Central memory CD8-positive, alpha-beta T cell (primary cell): ENCODE measurements at places on chromosomes 12 and 14.

DNA sequence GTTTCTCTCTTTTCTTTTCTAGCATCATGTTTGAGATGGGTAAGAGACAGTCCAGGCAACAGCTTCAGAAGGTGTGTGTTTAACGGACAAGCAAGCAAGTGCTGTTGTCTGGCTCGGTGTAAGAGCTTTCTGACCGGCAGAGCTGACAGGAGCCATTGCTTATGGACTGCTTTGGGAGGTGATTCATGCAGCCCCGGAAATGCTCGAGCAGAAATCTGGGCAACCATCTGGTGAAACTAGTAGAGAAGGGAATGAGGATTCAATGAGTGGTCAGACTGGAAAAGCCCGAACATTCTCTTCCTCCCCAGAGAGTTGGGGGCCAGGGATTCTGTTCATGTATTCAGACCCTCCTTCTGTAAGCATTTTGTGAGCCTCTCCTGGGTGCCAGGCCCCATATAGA, 24.4 kb downstream of the TUNAR start:
- no peak overlapping the region for H3K27ac ChIP-seq
- H3K36me3 ChIP-seq = peaks cover 3% of the 10 kb centered on the region
- peaks cover 65% of the 10 kb centered on the region for H3K27me3 ChIP-seq

DNA sequence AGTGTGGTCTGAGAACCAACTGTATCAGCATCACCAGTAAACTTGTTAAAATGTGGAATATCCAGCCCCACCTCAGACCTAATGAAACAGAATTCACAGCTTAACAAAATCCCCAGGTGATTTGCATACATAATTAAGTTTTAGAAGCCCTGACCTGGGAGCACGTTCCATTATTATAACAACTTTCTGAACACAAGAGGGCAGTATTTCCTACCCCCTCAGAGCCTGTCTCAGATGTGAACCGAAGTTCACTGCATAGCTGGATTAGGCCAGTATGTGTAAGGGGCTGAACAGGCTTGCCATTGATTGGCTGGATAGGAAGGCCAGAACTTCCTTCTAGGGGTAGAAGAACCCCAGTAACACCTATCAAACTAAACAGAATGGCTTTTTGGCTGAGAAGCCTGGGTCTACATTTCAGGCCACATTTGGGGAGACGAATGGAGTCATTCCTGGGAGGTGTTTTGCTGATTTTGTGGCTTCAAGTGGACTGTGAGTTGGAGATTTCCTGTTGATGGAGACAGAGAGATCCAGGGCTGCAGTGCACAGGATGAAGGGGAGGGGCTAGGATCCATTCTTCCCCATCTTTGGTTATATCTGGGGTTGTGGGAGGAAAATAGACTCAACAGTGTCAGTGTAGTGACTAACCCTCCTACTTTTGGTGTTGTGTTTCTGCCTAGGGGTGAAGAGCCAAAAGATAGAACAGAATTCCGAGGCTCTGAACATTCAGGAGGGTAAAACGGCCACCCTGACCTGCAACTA, 94.7 kb upstream of the OR4E1 start:
- H3K4me3 ChIP-seq = no peak overlapping the region
- H3K4me1 ChIP-seq = no peaks in the 10 kb centered on the region
- no peak overlapping the region for H3K27ac ChIP-seq
- no peak for DNase-seq
- peaks cover 1% of the 10 kb centered on the region for H3K36me3 ChIP-seq

DNA sequence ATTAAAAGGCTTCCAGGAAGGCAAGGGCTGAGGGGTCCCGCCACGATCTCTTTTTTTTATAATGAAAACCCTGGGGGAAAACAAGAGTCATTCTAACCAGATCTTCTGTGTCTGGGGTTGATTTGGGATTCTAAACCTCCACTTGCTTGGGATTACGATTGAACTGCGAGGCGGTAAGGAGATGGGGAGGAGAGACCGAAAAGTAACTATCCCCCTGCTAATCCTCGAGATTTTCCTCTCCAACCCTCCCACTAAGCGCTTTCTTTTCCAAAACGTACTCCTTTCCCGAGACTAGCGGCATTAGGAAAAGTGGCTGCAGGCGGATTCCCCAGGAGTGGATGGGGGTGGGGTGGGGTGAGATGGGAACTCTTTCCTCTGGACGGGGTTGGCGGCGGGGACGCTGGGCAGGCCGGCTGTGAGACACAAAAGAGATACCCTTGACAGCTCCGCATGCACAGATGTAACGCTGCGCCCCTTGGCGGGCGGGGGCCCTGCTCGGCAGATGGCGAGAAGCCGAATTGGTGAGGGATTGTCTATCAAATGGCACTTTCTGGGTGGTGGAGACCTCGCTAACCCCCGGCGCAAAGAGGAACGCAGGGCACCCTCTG, 830 bp upstream of the SRRM4 start:
- H3K27me3 ChIP-seq = peaks cover 44% of the 10 kb centered on the region
- no peak overlapping the region for H3K27ac ChIP-seq
- DNase-seq = no peak
- no peak overlapping the region for H3K4me3 ChIP-seq
- H3K36me3 ChIP-seq = no peaks in the 10 kb centered on the region
- H3K4me1 ChIP-seq = no peaks in the 10 kb centered on the region

DNA sequence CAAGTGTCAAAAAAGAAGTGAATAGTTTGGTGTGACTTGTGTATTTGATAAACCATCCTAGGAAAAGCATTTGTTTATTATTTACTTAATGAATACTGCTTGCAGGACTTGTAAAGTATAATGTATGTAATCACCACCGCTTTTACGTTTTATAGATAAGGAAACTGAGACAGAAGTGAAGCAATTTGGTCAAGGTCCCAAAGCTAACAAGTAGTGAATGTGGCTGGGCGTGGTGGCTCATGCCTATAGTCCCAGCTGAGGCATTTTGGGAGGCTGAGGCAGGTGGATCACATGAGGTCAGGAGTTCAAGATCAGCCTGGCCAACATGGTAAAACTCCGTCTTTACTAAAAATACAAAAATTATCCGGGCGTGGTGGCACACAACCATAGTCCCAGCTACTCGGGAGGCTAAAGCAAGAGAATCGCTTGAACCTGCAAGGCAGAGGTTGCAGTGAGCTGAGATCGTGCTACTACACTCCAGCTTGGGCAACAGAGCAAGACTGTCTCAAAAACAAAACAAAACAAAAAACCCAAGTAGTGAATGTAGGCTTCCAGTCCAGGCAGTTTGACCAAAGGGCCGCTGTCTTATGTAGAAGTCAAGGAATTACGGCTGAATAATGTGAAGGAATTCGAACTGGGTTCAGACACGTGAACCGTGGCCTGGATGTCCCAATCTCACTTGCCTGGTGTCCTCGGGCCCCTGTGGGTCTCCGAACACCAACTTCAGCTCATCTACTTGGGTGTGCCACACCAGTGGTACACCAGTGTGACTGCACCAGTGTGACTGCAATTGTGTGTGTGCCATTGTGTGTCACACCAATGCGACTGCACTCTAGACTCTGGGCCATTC, 88.3 kb upstream of the MED13L start:
- peaks cover 3% of the 10 kb centered on the region for H3K4me1 ChIP-seq
- no peak for DNase-seq
- H3K27ac ChIP-seq = no peak overlapping the region
- no peak overlapping the region for H3K4me3 ChIP-seq
- no peaks in the 10 kb centered on the region for H3K36me3 ChIP-seq
- peaks cover 6% of the 10 kb centered on the region for H3K27me3 ChIP-seq

DNA sequence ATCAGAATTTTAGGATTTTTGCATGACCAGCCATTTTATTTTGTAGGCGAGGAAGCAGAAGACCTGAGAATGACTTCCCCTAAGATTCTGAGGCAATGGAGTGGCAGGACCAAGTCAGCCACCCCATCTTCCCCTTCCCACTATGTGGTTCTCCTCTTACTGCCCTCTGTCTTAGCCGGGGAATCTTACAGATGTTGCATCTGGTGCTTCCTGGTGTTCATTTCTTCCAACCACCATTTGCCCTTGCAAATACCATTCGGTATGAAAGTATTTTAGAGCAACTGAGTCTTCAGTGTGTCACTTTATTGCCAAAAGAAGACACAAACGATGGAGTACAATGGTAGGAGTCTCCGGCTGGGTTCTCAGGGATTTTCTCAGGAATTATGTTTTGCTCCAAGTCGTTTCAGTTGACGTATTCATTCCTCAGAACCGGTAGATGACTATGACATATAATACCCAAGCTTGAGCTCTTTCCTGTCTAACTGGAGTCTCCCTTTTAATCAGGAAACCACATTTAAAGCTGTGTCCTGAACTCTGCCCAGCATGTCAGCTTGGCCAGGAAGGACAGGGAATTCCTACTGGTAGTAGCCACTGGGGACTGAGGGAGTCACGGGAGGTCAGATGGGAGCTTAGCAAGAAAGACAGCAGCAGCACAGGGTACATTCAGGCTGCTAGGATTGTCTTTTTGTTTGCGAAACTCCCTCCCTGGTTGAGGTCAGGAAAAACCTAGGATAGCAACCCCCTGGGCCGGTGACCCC, 87.0 kb downstream of the SAMD4A start:
- no peak overlapping the region for H3K27ac ChIP-seq
- H3K4me3 ChIP-seq = no peak overlapping the region
- H3K4me1 ChIP-seq = no peaks in the 10 kb centered on the region
- H3K36me3 ChIP-seq = no peaks in the 10 kb centered on the region
- H3K27me3 ChIP-seq = peaks cover 81% of the 10 kb centered on the region
- DNase-seq = no peak

GRCh38 chr12:51200806-51201205, 17.1 kb downstream of the POU6F1 start:
- H3K4me1 ChIP-seq = no peaks in the 10 kb centered on the region
- no peaks in the 10 kb centered on the region for H3K27me3 ChIP-seq
- no peak for DNase-seq
- peaks cover 4% of the 10 kb centered on the region for H3K36me3 ChIP-seq

DNA sequence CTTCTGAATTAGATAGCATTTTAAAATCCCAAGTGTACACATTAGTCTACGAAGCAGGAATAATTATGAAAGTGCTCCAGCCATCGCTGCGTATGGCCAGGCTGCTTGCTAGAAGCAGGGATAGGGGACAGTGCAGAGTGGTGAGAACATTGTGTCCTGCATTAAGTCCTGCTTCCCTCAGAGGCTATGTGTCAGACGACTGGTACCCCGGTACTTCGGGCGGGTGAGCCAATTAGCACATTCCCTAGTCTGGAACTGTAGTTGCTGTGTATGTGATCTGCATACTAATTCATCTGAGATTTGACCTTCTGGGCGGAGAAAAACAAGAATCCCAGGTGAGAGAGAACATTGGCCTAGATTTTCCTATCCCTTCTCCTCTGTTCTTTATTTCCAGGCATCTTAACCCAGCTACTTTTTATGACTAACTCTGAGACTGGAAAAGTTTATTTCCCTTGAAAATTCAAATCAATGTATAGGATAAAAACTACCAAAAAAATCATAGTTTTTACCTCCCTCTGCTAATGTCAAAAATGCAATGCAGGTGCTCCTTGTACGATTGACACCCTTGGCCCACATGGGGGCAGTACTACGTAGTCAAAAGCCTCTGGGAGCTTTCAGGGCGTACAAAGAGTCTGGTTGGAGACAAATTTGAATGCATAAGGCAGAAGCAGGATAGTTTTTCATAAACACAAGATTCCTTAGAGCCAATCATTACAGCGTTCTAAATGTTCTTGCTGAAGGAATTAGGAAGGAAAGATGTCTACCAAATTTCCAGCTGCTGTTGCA, 764.3 kb downstream of the NOVA1 start:
- H3K27ac ChIP-seq = no peak overlapping the region
- no peaks in the 10 kb centered on the region for H3K4me1 ChIP-seq

- no peaks in the 10 kb centered on the region for H3K36me3 ChIP-seq
- no peak overlapping the region for H3K27ac ChIP-seq
- no peaks in the 10 kb centered on the region for H3K27me3 ChIP-seq
- H3K4me1 ChIP-seq = peaks cover 15% of the 10 kb centered on the region
Observed at GRCh38 chr12:93363841-93364297, 13.9 kb upstream of the NUDT4 start.

GRCh38 chr14:102591372-102591943, 991 bp upstream of the RCOR1 start:
- DNase-seq = no peak
- peaks cover 17% of the 10 kb centered on the region for H3K4me1 ChIP-seq
- H3K36me3 ChIP-seq = peaks cover 14% of the 10 kb centered on the region
